ENCODE measurements at places on chromosomes 5 and 9.

GRCh38 chr9:112689161-112689740 is 28.7 kb downstream of the INIP start:
- H3K4me1 ChIP-seq: no peaks in the 10 kb centered on the region
- H3K27me3 ChIP-seq: no peaks in the 10 kb centered on the region
- no peak overlapping the region for H3K4me3 ChIP-seq
- peaks cover 30% of the 10 kb centered on the region for H3K36me3 ChIP-seq

GRCh38 chr5:53590759-53591158 is 30.3 kb downstream of the NDUFS4 start:
- no peaks in the 10 kb centered on the region for H3K27me3 ChIP-seq
- DNase-seq: no peak
- H3K4me3 ChIP-seq: no peak overlapping the region
- no peaks in the 10 kb centered on the region for H3K36me3 ChIP-seq
- no peaks in the 10 kb centered on the region for H3K4me1 ChIP-seq

- H3K27ac ChIP-seq: no peak overlapping the region
- peaks cover 13% of the 10 kb centered on the region for H3K4me1 ChIP-seq
- DNase-seq: no peak
These were observed 13.6 kb downstream of the FAT2 start for GRCh38 chr5:151577566-151577965.

DNA sequence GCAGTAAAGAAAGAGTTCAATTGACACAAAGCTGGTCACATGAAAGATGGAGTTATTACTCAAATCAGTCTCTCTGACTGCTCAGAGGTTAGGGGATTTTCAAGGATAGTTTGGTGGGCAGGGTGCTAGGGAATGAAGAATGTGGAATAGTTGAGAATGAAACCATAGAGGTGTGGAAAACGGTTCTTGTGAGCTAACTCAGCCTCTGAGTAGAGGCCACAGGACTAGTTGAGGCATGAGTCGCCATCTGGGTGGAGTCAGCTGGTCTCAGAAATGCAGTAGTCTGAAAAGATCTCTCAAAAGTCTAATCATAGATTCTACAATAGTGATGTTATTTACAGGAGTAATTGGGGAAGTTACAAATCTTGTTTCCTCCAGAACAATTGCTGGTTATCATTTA is 178.9 kb upstream of the SPEF2 start:
- H3K36me3 ChIP-seq: no peaks in the 10 kb centered on the region
- no peaks in the 10 kb centered on the region for H3K27me3 ChIP-seq
- no peak overlapping the region for H3K4me3 ChIP-seq
- no peaks in the 10 kb centered on the region for H3K4me1 ChIP-seq

GRCh38 chr5:109496112-109496511 is 86.3 kb upstream of the PJA2 start:
- H3K4me3 ChIP-seq: no peak overlapping the region
- H3K4me1 ChIP-seq: no peaks in the 10 kb centered on the region
- H3K27ac ChIP-seq: no peak overlapping the region
- H3K27me3 ChIP-seq: no peaks in the 10 kb centered on the region

DNA sequence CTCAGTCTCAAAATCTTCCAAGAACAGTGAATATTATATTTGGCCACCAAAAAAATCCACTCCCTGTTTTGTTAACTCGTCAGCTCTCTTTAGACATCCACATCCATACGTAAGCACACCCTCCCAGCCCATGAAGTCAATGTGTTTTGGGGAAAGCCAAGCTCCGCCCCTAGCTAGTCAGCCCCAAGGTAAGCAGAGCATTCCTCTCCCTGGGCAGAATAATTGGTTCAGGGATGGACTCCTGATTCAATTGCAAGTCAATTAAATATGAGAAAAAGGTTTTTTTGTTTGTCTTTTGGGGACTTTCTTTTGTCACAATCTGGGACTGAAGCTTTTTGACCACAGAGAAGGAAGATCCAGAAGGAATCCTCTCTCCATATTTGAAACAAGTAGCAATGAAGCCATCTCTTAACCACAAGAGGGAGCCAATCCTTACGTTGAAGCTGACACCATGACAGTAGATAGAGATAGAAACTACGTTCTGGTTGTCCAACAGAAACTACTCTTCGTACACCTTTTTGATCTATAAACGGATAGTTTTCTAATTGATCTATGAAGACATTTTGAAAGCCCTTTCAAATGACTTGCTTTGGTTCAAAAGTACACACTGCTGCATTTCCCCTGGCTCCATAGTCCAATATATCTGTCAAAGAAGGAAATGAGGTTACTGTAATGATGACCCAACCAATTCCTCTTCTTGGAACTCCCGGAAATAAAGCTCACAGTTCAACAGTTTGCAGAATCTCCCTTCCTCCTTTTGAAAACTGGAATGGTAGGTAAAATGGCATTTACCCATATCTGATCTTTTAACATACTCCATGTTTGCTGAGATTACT is 166.4 kb downstream of the TLE1 start:
- H3K27me3 ChIP-seq: no peaks in the 10 kb centered on the region
- no peak overlapping the region for H3K27ac ChIP-seq
- no peak overlapping the region for H3K4me3 ChIP-seq
- no peaks in the 10 kb centered on the region for H3K36me3 ChIP-seq
